ENCODE measurements at places on chromosomes 1 and 21.
A peak's percentile ranks its signal among the peaks of the same experiment; 100 is the strongest.

DNA sequence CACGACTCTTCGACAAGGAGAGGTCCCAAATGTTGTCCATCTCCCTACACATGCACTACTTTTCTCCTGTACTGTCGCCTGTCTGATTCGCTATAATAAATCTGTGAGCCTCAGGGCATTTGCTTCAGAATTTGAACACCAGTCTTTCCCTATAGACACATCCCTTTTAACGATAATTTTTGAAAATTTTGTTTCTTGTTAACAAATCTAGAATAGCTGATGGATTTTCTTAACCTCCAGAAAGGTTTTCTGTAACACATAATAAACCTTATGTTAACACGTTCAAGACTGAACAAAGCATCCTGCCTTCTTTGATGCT lies 704 bp downstream of the CAPZA1 start:
- DNase-seq: no peak

- DNase-seq: no peak
Observed at GRCh38 chr1:8097077-8097799, 71.1 kb upstream of the ERRFI1 start.

GRCh38 chr1:162113419-162113818 lies 43.9 kb downstream of the NOS1AP start:
- no peak for DNase-seq

DNA sequence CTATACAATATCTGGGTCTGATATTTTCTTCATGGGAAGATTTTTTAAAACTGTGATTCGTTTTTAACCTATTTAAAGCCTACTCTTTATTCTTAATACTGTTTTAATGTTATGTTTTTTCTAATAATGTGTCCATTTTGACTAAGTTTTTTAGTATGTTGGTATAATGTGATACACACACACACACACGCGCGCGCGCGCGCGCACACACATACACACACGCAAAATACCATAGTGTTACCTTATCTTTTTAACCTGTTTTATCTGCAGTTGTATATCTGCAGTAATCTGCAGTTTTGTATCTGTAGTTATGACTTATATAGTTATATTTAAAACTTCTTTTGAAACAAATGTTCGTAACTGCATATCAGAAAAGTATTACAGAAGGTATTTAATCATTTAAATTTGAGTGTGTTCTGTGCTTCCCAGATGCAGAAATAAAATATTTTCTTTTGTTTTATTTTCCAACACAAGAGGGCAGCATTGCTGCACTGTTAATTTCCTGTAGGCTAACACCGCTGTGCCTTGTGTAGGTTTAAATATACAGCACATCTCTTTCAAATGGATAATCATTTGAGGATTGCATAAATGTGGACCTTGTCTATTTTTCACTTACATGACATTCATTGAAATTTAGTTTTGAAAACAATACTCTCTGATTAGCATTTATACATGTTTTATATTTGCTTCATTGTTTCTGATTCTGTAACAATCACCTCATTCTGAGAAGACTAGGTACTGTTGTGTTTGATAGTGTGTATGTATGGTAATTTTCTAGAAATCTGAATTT lies 166.1 kb downstream of the PDE4B start:
- no peak for DNase-seq

- DNase-seq: peak; percentile 23
Observed at GRCh38 chr1:9724706-9725476, 73.4 kb downstream of the PIK3CD start.

DNA sequence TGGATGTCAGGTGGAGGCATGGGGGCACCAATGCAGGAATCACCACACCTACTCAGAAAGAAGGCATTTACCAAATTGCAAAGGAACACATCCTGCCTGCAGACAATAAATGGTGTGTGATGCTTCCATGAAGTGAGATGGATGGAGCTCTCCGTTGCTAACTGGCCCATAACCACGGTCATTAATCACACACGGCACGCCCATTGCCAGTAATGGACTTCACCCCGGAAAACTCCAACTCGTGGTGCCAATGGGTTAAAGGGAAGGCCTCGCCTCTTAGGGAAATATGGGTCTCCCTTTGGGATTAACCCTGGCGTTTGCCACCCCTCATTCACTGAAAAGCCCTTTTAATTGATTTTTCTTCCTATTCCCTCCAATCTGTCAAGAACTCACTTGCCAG lies 443.1 kb upstream of the DAB1 start:
- DNase-seq: no peak

DNA sequence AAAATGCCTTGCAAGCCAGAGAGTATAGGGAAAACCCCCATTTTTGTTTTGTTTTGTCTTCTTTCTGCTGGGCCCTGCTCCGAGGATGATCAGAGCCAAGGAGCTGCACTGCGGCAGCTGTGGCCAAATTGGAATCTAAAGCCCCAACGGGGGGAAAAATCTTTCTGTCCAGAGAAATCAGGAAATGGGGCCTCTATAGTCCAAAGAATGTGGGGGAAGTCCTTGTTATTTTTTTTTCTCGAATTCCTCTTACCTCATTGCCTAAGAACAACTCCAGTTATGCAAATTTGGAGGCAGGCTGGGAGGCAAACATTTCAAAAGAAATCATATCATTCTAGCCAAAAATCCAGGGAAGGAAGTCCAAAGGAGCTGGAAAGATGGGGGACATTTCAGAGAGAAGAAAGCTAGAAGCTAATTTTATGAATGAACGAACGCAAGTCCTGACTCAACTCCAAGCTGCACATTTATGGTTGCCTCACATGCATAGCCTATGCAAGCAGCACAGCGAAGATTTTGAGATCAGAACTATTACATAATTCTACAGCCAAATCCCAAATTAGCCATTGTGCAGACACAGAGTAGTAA lies 263.2 kb downstream of the KCTD3 start:
- no peak for DNase-seq

DNA sequence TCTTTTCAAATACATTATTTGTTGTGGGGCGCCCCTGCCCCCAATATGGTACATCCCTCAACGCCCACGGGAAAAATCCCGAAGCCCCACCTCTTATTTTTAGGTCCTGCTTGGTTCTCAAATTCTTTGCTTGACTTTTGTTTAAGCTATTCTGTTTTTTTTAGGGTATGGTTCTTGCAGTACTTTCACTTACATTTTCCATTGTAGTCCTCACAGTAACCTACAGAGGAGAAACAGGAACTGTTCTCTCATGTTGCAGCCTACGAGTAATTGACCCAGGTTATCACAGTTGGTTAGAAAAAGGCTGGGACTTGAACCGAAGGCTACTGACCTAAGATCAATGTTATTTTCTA lies 697 bp upstream of the C21orf91 start:
- peak; percentile 70 for DNase-seq

DNA sequence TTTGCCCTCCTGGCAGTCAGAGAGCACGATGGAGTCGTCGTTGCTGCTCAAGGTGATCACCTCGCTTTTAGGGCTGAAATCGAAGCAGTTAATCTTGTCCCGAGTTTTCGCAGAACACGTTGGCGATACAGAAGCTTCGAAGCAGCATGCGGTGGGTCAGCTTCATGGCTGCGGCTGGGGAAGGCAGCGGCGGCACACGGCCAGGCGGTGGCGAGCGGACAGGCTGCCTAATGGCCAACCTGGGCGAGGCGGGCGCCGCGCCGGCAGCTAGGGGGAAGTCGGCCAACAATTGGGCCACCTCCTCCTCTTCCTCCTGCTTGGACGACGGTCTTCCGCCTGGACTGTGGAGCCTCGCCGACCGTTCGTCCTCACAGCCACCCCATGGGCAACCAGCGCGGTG lies 34.8 kb downstream of the CDC7 start:
- DNase-seq: no peak

GRCh38 chr1:46550751-46551231 lies 656 bp downstream of the KNCN start:
- no peak for DNase-seq

- no peak for DNase-seq
Observed at GRCh38 chr21:33510826-33511225, 19.3 kb upstream of the DNAJC28 start.

DNA sequence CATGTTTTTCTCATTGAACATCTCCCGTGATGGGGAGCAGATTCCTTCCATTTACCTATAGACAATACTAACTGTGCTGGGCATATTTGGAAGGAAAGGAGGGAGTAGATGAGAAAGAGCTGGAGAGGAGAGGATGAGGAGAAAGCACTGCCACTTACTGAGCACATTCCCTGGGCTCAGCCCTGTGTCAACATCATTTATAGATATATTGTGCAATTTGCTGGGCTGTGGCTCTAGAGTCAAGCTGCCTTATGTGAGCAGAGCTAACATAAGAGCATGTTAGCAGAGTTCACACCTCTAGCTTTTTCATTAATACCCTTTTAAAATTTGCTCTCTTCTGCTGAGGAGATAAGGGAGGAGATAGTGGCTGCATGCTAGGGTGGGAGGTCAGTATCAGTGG lies 22.3 kb upstream of the CD53 start:
- no peak for DNase-seq

DNA sequence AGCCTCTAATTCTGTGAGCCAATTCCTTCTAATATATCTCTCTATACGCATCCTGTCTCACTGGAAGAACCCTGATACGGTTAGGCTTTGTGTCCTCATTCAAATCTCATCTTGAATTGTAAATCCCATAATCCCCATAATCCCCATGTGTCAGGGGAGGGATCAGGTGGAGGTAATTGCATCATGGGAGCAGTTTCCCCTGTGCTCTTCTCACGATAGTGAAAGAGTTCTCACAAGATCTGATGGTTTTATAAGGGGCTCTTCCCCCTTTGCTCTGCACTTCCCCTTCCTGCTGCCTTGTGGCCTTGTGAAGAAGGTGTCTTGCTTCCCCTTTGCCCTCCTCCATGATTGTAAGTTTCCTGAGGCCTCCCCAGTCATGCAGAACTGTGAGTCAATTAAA lies 116.1 kb downstream of the MRPS6 start:
- DNase-seq: peak; percentile 12

DNA sequence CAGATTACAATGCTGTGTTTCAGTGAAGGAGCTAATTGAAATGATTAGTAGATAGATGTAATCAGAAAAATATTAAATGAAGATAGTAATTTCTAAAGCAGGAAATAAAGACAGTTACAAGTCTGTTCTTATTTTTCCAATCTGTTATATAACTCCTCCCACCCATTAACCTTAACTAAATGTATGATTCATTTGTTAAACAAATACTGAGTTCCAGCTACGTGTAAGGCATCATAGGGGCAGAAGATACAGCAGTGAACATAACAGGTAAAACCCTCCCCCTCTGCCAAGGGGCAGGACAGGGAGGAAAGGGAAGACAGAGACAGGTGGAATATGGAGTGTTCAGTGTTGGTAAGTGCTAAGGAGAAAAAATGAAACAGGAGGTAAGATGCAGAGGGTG lies at the start of gene FAM177B:
TSS of gene FAM177B (plus strand) at position 231 of the 400 bp plus-strand sequence. CDS start 9,344 bp downstream, outside the sequence.
- DNase-seq: no peak

GRCh38 chr1:115649964-115650363 lies 8.2 kb downstream of the VANGL1 start:
- DNase-seq: no peak

- no peak for DNase-seq
Observed at GRCh38 chr1:4830707-4831106, 176.3 kb downstream of the AJAP1 start.

Measured in GF-D8 (cell line).